ENCODE measurements at places on chromosomes 2 and 18.

GRCh38 chr2:239360421-239361310, 40.2 kb downstream of the HDAC4 start:
- DNase-seq, result no peak

DNA sequence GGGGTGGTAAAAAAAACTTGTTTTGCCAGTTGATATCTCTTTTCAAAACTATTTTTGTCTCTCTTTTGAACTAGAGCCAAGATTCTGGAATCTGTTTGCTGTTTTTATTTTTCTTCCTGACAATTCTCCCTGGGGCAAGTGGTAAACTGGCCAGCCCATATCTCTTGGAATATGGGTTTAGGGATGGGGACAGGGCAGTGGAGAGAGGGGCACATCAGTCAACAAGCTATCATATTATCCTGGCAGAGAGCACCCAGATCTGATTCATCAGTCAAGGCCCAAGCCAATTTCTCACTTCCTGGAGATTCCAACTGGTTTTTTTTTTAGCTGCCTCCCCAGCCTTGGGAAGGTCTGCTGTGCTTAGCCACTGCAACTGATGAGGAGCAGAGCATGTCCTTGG, 52.3 kb downstream of the ARHGAP28 start:
- DNase-seq, result no peak

- no peak for DNase-seq
These were observed 41.6 kb downstream of the HS6ST1 start for GRCh38 chr2:128276878-128277675.

DNA sequence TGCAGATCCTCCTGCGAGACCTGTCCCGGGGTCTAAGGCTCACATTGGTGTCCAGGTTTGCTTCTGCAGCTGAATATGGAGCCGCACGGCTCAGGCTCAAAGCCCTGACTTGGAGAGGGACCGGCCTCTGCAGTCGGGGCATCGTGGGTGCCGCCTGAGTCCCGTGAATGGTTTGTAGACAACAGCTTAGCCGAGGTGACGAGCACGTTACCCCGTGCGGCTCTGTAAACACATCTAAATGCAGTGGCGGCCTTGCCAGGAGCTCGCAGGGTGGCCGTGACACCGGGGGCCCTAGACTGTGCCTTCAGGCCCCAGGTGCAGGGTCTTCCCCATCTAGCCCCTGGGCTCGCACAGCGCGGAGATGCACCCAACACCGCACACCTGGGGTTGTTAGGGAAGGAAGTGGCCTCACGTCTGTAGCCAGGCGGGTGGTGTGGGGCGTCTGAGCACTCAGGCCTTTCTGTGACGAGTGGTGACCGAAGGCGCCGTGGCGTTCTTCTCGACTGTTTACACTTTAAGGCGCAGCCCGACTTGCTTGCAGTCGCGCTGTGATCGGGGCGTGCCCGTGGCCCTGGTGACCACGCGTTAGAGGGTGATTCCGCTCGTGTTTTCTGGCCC, 91.6 kb downstream of the NFATC1 start:
- DNase-seq, result no peak

- no peak for DNase-seq
These were observed 70.3 kb downstream of the IKZF2 start for GRCh38 chr2:213080969-213081617.

- DNase-seq, result no peak
These were observed 111.9 kb upstream of the MAP4K3 start for GRCh38 chr2:39549000-39549399.

DNA sequence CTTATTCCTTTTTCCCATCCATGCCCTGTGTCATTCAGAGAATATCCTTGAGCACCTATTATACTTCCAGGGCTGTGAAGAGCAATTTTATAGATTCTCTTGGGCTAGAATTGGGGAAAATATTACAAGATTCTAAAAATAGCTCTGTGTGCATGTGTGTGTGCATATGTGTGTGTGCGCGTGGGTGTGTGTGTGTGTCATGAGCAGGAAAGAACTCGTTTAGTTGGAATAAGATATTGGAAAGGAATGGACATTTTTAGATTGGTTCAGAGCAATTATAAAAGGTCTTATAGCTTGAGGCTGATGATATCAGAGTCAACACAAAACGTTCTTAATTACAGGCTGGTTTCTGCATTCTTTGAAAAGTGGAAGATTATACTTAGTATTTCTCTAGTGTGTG, 212.1 kb upstream of the COPS8 start:
- no peak for DNase-seq

DNA sequence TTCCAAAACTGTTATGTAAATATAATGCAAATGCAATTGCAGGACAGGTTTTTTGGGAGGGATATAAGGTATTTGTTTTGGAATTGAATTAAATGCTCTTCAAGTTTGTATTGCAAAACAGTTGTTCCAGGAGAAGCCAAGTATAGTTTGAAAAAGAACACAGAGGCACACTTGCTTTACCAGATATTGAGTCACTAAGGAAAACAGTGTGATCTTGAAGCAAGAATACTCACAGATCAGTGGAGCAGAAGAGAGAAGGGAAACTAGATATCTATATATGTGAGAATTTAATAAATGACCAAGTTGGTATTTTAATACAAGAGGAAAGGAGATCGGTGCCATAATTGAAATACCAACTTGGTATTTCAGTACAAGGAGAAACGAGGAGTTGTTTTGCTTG, 178.9 kb downstream of the CAPN13 start:
- DNase-seq, result no peak

GRCh38 chr2:56130463-56131070, 53.2 kb upstream of the CCDC85A start:
- DNase-seq, result no peak

- no peak for DNase-seq
These were observed 4.3 kb downstream of the NLRC4 start for GRCh38 chr2:32260376-32260775.

- DNase-seq, result no peak
These were observed 22.9 kb downstream of the SH3BP4 start for GRCh38 chr2:234974501-234975385.

DNA sequence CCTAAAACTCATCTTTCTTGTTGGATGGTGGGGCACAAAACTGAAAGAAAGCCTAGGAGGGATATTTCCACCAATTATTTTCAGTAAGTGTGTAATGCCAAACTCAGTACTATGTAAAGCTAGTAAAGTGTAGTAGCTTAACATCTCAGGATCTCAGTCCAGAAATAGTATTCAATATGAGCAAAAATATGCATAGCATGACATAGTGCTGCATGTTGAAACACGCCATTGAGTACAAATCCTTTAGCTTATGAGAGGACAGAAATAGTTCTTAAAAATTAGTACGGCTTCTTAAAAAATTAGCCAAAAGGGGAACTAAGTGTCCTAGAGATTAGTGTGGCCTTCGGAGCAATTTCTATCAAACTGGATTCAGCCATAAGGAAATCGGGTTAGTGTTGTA, 21.7 kb upstream of the ATL2 start:
- no peak for DNase-seq

- DNase-seq, result no peak
These were observed 200.4 kb downstream of the CTNNA2 start for GRCh38 chr2:79713131-79713785.

GRCh38 chr2:227507963-227508362, 36.0 kb downstream of the AGFG1 start:
- DNase-seq, result no peak
